ENCODE measurements at places on chromosomes 7 and 10. TPM values are rescaled to one million over a fixed set of nuclear protein-coding genes. Genes with fewer than 3 reads are reported as not detected.

DNA sequence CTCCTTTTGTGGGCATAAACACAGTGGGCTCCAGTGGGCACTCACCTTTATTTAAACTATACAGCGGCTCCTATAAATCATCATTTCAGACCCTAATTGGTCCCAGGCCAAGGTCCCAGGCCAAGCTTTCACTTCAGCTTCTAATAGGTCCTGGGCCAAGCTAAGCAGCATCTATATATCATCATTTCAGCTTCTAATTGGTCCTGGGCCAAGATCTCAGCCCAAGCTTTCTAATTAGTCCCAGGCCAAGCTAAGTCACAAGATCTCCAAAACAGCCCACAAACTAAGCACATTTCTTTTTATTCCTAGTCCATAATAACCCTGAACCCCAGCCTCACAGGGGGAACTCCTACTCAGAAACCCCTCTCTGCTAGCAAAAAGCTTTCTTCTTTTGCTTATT is 47.1 kb downstream of the ZNF680 start:
- DNase-seq, result no peak

DNA sequence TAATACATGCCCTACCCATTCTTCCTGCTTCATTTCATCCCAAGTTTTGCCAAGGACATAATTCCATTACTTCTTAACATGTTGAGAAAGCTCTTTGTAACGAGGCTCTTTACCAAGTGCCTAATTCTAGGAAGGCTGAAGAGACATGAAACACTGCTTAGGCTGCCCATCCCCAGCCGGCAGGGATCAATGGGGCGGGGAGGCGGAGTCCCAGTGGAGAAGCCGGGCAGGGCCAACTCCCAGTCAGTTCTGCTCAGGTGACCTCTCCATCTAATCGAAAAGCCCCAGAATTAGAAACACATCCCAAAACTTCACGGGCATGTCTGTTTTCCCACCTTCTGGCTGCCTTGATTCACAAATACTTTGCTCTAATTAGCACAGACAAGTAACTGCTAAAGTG is 89.5 kb upstream of the LYZL1 start:
- no peak for DNase-seq

DNA sequence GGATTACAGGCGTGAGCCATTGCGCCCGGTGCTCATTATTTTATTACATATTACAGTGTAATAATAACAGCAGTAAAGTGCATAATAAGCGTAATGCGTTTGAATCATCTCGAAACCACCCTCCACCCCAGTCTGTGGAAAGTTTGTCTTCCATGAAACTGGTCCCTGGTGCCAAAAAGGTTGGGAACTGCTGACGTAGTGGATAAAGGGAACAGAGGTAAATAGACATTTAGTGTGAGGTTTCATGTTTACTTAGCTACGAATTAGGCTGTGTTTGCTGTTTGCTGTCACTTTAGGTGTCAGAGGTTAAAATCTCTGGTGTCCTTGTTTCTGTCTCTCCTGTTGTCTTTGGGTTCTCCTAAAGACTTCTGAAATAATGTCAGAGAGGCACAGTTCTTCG is 60.3 kb upstream of the SLC39A12 start:
- no peak for DNase-seq

YWHAG gene
- total RNA-seq, result 222 TPM

IL2RA gene
- total RNA-seq, result not detected

Measured in A673 (cell line).